ENCODE measurements at places on chromosomes 16 and 17.

- no peaks in the 10 kb centered on the region for H3K4me1 ChIP-seq
- H3K27me3 ChIP-seq, result no peaks in the 10 kb centered on the region
- DNase-seq, result no peak
Measured at GRCh38 chr16:77555791-77556190, 121.0 kb upstream of the ADAMTS18 start.

- no peaks in the 10 kb centered on the region for H3K27me3 ChIP-seq
- no peak overlapping the region for H3K4me3 ChIP-seq
- H3K4me1 ChIP-seq, result no peaks in the 10 kb centered on the region
- H3K27ac ChIP-seq, result no peak overlapping the region
Measured at GRCh38 chr17:33016920-33017319, 25.3 kb downstream of the SPACA3 start.

GRCh38 chr17:27860971-27861664 lies 32.0 kb downstream of the LYRM9 start:
- H3K27me3 ChIP-seq, result no peaks in the 10 kb centered on the region
- no peaks in the 10 kb centered on the region for H3K36me3 ChIP-seq
- H3K4me1 ChIP-seq, result no peaks in the 10 kb centered on the region

GRCh38 chr16:58451945-58452401 lies 48.0 kb upstream of the NDRG4 start:
- no peak overlapping the region for H3K4me3 ChIP-seq
- H3K27me3 ChIP-seq, result no peaks in the 10 kb centered on the region
- no peak for DNase-seq
- H3K36me3 ChIP-seq, result no peaks in the 10 kb centered on the region
- H3K4me1 ChIP-seq, result no peaks in the 10 kb centered on the region

GRCh38 chr16:85387171-85387507 lies 226.0 kb upstream of the GSE1 start:
- no peaks in the 10 kb centered on the region for H3K27me3 ChIP-seq
- no peak overlapping the region for H3K27ac ChIP-seq
- H3K4me3 ChIP-seq, result no peak overlapping the region
- no peaks in the 10 kb centered on the region for H3K4me1 ChIP-seq
- H3K36me3 ChIP-seq, result no peaks in the 10 kb centered on the region

DNA sequence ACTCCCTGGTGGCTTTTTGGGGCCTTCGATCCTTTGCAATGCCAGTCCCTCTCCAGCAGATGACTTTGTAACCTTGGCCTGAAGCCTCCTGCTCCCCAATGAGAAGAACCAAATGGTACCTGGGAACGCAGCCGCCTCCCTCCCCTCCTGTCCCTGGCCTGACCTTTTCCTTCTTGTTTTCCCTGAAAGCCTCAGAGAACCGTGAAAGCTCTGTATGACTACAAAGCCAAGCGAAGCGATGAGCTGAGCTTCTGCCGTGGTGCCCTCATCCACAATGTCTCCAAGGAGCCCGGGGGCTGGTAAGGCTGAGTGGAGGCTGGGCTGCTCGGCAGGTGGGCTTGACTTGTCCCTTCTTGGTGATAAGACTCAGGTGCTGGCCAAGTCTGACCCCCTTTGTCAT lies 88.0 kb downstream of the SDR42E1 start:
- DNase-seq, result no peak
- H3K4me1 ChIP-seq, result no peaks in the 10 kb centered on the region
- no peaks in the 10 kb centered on the region for H3K27me3 ChIP-seq
- no peak overlapping the region for H3K4me3 ChIP-seq
- no peaks in the 10 kb centered on the region for H3K36me3 ChIP-seq

GRCh38 chr17:39800540-39800939 lies 62.8 kb downstream of the GRB7 start:
- H3K4me3 ChIP-seq, result no peak overlapping the region
- H3K36me3 ChIP-seq, result no peaks in the 10 kb centered on the region
- no peak overlapping the region for H3K27ac ChIP-seq
- DNase-seq, result no peak
- H3K4me1 ChIP-seq, result no peaks in the 10 kb centered on the region

DNA sequence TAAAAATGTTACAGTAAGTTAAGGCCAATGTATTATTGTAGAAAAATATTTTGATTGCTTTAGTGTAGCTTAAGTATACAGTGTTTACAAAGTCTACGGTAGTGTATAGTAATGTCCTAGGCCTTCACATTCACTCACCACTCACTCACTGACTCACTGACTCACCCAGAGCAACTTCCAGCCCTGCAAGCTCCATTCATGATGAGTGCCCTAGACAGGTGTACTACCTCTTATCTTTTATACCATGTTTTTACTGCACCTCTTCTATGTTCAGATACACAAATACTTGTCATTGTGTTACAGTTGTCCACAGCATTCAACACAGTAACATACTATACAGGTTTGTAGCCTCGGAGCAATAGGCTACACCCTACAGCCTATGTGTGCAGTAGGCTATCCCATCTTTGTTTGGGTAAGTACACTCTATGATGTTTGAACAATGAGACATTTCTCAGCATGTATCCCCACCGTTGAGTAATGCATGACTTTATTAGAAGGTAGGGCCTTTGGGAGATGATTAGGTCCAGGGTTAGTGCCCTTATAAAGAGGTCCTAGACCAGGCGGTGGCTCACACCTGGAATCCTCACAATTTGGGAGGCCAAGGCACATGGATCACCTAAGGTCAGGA lies 117.8 kb downstream of the SLC39A11 start:
- DNase-seq, result no peak
- no peak overlapping the region for H3K27ac ChIP-seq
- no peaks in the 10 kb centered on the region for H3K27me3 ChIP-seq
- no peaks in the 10 kb centered on the region for H3K36me3 ChIP-seq
- no peak overlapping the region for H3K4me3 ChIP-seq
- peaks cover 7% of the 10 kb centered on the region for H3K4me1 ChIP-seq

- H3K36me3 ChIP-seq, result no peaks in the 10 kb centered on the region
- peak; percentile 59 for DNase-seq
Measured at GRCh38 chr16:29784901-29785500, 5.5 kb upstream of the KIF22 start.

- H3K4me1 ChIP-seq, result peaks cover 4% of the 10 kb centered on the region
- no peak for DNase-seq
- H3K27ac ChIP-seq, result peak overlapping the region; percentile 96
- H3K27me3 ChIP-seq, result no peaks in the 10 kb centered on the region
Measured at GRCh38 chr16:10744370-10745030, 858 bp downstream of the NUBP1 start.

GRCh38 chr16:57343221-57343620 lies 15.4 kb upstream of the CCL22 start:
- peaks cover 8% of the 10 kb centered on the region for H3K4me1 ChIP-seq
- H3K27me3 ChIP-seq, result no peaks in the 10 kb centered on the region
- no peak overlapping the region for H3K27ac ChIP-seq
- H3K36me3 ChIP-seq, result no peaks in the 10 kb centered on the region
- no peak overlapping the region for H3K4me3 ChIP-seq

DNA sequence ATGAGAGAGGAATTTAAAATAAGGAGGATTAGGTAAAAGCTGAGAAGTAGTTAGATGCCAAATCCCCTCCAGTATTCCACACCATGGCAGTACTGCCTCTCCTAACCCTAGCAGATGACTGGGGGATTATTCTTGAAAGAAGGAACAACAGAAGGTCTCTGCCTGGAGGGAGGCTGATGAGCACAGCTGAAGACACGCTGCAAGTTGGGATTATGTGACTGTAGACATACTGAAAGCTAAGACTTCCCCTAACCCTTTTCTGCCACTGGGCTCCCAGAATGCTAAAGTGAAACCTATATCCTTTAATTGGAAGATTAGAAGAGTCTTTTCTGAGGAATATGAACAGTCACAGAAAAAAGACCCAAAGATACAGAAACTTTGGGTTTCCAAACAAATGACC lies 27.7 kb upstream of the SLC46A1 start:
- H3K27ac ChIP-seq, result no peak overlapping the region
- no peak overlapping the region for H3K4me3 ChIP-seq
- H3K36me3 ChIP-seq, result no peaks in the 10 kb centered on the region
- no peak for DNase-seq
- H3K27me3 ChIP-seq, result no peaks in the 10 kb centered on the region

DNA sequence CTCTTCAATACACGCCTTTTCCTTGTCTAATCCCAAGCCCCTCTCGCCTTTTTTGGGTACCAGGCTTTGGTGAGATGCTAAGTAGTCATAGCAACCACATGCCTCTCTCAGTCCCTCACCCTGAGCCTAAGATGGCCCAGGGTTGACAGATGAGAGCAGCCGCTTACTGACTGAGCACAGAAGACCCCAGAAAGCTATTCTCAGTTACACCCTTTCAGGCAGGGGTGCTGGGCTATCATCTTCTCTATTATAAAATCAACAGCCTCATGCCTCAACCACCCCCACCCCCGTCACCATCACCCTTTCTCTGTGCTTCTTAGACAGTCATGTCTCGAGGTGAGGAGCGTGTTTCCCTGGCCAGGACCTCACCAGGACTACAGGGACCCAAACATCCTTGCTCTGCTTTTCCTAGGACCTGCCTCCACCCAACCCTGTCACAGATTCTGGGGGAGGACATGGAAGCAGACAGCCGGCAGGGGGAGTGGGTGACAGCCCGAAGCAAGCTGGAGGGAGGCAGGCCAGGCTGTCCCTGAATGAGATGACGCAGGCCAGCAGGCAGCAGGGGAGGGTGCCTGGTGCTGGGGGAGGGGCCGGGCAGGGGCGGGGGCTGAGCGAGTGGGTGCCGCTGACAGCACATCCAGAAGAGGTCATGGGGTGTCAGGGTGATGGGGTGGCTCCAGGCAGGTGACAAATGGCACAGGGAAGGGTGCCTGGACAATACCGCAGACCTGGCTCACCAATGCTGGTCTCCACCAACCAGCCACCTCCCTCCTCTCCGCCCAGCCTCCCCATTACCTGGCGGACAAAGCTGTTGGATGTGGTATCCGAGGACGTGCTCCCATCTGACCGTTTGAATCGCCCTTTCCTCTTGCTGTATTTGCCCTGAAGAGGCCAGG lies 3.1 kb downstream of the CACNB1 start:
- no peak overlapping the region for H3K27ac ChIP-seq
- H3K27me3 ChIP-seq, result no peaks in the 10 kb centered on the region
- no peak overlapping the region for H3K4me3 ChIP-seq
- no peak for DNase-seq
- H3K36me3 ChIP-seq, result no peaks in the 10 kb centered on the region

GRCh38 chr16:27595475-27595874 lies 45.5 kb downstream of the KATNIP start:
- H3K27ac ChIP-seq, result no peak overlapping the region
- no peaks in the 10 kb centered on the region for H3K4me1 ChIP-seq
- H3K27me3 ChIP-seq, result no peaks in the 10 kb centered on the region
- no peak for DNase-seq
- H3K36me3 ChIP-seq, result no peaks in the 10 kb centered on the region

DNA sequence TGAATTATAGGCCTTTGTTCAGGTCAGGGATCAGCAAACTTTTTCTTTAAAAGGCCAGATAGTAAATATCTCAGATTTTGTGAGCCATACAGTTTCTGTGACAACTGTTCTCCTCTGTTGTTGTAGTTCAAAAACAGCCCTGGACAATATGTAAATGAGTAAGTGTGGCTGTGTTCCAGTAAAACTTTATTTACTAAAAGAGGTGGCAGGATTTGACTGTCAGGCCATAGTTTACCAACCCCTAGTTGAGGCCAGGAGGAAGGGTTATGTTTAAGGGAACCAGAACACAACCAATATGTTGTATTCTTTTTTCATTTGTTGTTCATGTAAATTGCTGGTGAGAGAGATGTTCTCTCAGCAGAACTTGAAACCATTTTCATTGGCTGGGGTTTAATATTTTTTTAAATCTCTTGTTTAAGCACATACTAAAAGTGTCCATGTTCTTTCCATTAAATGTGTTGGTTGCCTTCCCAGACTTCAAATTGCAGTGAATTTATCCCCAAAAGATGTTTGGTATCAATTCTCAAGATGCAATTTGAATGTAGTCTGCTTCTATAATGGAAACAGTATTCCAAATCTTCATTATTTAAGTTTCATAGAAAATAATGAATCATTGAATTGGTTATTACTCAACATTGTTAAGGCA lies 260.3 kb downstream of the FTO start:
- H3K36me3 ChIP-seq, result no peaks in the 10 kb centered on the region
- H3K27ac ChIP-seq, result no peak overlapping the region
- no peak for DNase-seq
- no peaks in the 10 kb centered on the region for H3K27me3 ChIP-seq
- no peaks in the 10 kb centered on the region for H3K4me1 ChIP-seq
- H3K4me3 ChIP-seq, result no peak overlapping the region

DNA sequence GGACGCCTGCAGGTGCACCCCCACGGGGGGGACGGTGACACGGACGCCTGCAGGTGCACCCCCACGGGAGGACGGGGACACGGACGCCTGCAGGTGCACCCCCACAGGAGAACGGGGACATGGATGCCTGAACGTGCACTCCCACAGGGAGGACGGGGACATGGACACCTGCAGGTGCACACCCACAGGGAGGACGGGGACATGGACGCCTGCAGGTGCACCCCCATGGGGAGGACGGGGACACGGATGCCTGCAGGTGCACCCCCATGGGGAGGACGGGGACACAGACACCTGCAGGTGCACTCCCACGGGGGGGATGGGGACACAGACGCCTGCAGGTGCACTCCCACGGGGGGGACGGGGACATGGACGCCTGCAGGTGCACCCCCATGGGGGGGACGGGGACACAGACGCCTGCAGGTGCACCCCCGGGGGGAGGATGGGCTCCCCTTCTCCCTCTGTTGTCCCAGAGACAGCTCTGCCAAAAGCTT lies 114.5 kb upstream of the METRNL start:
- H3K4me1 ChIP-seq, result peaks cover 4% of the 10 kb centered on the region
- no peaks in the 10 kb centered on the region for H3K36me3 ChIP-seq
- no peak overlapping the region for H3K4me3 ChIP-seq
